AG10803 (cell line): ENCODE measurements at places on chromosomes 12 and 14.
A peak's percentile ranks its signal among the peaks of the same experiment; 100 is the strongest.

DNA sequence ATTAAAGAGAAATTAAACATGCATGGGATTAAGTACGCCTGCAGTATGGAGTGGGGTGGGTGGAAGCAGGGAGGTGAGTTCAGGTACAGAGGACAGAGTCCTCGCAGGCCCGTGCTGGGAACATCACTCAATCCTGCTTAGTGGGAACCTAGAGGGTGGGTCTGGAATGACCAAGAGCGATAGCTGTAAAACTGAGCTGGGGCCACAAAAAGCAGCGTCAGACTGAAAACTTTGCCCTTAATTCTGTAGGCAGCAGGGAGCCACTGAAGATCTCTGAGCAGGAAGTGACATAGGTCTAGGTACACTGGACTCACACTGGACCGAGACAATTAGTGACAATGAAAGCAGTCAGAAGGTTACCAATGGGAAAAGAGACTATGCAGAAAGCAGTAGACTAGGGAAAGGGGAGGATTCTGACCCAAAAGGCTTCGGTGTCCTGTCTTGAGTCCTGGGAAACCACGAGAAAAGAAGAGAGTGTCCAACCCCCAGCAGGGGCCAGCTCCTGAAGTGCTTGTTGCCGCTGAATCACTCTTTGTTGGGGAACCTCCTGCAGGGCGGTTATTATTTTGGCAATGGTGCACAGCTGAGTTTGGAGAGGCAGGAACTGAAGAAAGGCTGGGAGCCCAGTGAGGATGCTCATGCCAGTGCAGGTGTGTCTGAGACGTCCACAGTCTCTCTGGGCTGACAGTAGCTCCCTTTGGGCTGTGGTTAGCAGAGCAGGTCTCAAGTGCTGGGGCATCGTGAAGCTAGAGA lies 97.4 kb downstream of the PLXNC1 start:
- no peak for DNase-seq

- no peak for DNase-seq
Measured at GRCh38 chr12:54133772-54134375, 54.9 kb downstream of the SMUG1 start.

- DNase-seq: no peak
Measured at GRCh38 chr12:13606290-13606689, 375.1 kb downstream of the GRIN2B start.

DNA sequence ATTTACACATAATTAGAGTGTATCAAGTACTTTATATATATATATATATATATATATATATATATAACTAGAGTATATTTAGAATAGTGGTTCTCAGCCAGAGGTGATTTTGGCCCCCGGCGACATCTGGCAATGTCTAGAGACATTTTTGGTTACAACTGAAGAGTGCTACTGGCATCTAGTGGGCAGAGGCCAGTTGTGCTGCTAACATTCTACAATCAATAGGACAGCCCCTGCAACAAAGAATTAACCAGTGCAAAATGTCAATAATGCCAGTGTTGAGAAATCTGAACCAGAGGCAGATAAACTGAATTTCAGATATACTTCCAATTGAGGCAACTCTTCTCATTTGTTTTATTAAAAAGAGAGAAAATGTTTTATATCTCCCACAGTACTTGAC lies 8.9 kb downstream of the GTF2A1 start:
- DNase-seq: peak; percentile 39

- DNase-seq: peak; percentile 43
Measured at GRCh38 chr12:52271158-52271557, 3.3 kb upstream of the KRT86 start.
